Psoas muscle (tissue), 8 donors: ENCODE measurements at places on chromosomes 2 and 18. TPM values are rescaled to one million over a fixed set of nuclear protein-coding genes. Genes with fewer than 3 reads are reported as not detected.

The RIT2 gene
- not detected for total RNA-seq

The PDCL3 gene
- 29.3 TPM for total RNA-seq

DNA sequence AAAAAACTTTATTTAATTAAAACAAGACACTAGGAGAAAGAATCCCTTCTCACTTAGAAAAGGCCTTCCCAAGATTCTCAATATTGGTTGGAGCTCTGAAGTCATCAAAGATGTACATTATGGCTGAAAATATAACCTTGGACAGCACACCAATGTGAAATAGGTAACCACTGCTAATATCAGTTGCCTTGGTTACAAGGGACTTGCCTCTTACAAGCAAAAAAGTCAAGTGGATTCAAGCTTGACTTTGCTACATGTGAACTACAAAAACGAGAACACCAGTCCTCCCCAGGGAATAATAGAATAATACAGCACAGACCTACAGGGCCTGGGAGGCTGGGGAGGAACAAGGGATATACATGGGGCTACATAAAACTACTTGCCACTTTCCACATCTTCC is 46.1 kb downstream of the NABP1 start:
- H3K4me1 ChIP-seq = no peaks in the 10 kb centered on the region
- no peaks in the 10 kb centered on the region for H3K36me3 ChIP-seq
- DNase-seq = no peak
- H3K4me3 ChIP-seq = no peak overlapping the region

GRCh38 chr18:30925795-30926194 is 116.7 kb downstream of the DSC3 start:
- no peak overlapping the region for H3K27ac ChIP-seq
- H3K36me3 ChIP-seq = no peaks in the 10 kb centered on the region
- no peak overlapping the region for H3K4me3 ChIP-seq

DNA sequence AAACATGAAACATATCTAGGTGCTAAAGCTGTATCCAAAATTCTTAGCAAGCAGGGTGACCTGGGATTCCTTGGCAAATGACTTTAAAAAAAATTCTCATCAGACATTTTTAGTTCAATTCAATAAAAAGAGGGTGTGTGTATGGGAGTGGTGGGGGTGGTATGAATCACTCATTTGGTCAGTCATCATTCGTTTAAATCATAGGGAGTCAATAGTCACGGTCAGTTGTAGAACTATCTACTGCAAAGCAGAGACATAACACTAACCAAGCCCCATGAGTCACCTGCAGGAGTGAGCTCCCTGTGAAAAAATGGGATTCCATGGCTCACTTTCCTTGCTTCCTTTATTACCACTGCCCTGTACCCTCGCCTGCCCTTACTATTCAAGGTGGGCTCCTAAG is 380.6 kb upstream of the TCF4 start:
- no peaks in the 10 kb centered on the region for H3K4me1 ChIP-seq
- H3K36me3 ChIP-seq = no peaks in the 10 kb centered on the region
- no peaks in the 10 kb centered on the region for H3K27me3 ChIP-seq
- H3K27ac ChIP-seq = no peak overlapping the region
- H3K4me3 ChIP-seq = no peak overlapping the region

GRCh38 chr2:158009399-158009798 is 92.3 kb upstream of the UPP2 start:
- H3K36me3 ChIP-seq = no peaks in the 10 kb centered on the region
- DNase-seq = no peak
- peaks cover 8% of the 10 kb centered on the region for H3K4me1 ChIP-seq
- H3K27me3 ChIP-seq = no peaks in the 10 kb centered on the region
- H3K27ac ChIP-seq = no peak overlapping the region

DNA sequence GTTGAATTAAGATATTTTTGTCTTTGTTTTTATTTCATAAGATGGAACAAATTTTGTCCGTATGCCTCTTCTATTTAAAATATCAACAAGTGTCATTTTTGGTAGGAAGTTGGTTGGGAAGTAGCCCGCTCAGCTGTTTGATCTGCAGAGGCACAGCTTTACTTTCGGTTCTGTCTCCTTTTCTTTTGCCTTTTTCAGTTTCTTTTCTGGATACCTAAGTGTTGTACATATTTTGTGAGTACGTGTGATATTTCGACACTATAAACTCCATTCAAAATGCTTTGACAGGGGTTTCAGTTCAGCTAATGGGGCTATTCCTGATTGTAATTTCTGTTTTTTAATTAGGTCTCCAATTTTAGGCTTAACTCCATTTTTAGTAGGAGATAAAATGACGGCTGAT is 1785.0 kb upstream of the LRRTM1 start:
- H3K36me3 ChIP-seq = no peaks in the 10 kb centered on the region
- no peak overlapping the region for H3K27ac ChIP-seq
- H3K27me3 ChIP-seq = no peaks in the 10 kb centered on the region
